CD8-positive, alpha-beta memory T cell (primary cell): ENCODE measurements at places on chromosomes 11 and 22. TPM values are rescaled to one million over a fixed set of nuclear protein-coding genes. Genes with fewer than 3 reads are reported as not detected.
A peak's percentile ranks its signal among the peaks of the same experiment; 100 is the strongest.

DNA sequence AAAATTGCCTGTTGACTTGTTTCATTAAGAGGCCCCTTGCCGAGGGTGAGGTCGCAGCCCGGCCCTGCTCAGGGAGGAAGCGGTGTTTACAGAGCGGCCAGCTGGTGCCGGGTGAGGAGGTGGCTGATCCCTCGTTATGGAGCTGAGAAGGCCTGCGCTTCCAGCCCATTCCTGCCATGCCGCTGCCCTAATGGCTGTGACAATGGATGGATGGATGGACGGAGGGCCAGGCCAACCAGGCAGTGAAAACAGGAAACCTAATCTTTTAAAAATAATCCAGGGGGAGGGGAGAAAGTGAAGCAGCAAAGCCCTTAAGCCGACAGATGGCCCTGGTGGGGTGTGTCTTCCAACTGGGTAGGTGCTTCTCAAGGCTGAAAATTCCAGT, 38.5 kb downstream of the BCR start:
- peak overlapping the region; percentile 64 for H3K27ac ChIP-seq
- H3K27me3 ChIP-seq: no peaks in the 10 kb centered on the region
- peak overlapping the region; percentile 30 for H3K4me3 ChIP-seq

- no peak overlapping the region for H3K4me3 ChIP-seq
- H3K4me1 ChIP-seq: no peaks in the 10 kb centered on the region
- no peaks in the 10 kb centered on the region for H3K27me3 ChIP-seq
- DNase-seq: no peak
- H3K27ac ChIP-seq: no peak overlapping the region
- H3K36me3 ChIP-seq: no peaks in the 10 kb centered on the region
These were observed 44.2 kb upstream of the LINC01488 start for GRCh38 chr11:69437001-69437875.

GRCh38 chr11:122749005-122749687, 89.2 kb upstream of the CRTAM start:
- no peak overlapping the region for H3K27ac ChIP-seq
- H3K4me1 ChIP-seq: peaks cover 67% of the 10 kb centered on the region
- DNase-seq: no peak
- no peak overlapping the region for H3K4me3 ChIP-seq
- no peaks in the 10 kb centered on the region for H3K27me3 ChIP-seq

DNA sequence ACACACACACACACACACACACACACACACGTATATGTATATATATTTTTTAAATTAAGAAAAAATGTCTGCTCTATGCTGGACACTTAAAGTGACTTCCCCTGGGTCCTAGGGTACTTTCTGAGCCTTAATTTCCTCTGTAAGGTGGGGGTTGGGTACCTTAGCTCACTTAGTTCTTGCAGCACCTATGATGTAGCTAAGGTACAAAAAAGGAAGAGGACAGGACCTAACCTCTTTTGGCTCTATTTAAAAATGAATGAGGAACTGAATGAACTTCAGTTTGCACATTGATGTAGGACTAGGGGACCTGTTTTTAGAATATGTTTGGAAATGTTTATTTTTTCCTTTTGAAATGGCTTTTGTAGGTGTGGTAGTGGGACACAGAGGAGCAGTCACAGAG, 11.1 kb downstream of the SREBF2 start:
- H3K4me3 ChIP-seq: no peak overlapping the region
- no peak for DNase-seq
- H3K27me3 ChIP-seq: no peaks in the 10 kb centered on the region
- no peaks in the 10 kb centered on the region for H3K36me3 ChIP-seq
- H3K27ac ChIP-seq: no peak overlapping the region
- peaks cover 16% of the 10 kb centered on the region for H3K4me1 ChIP-seq

GRCh38 chr11:119843877-119844276, 114.9 kb upstream of the NECTIN1 start:
- no peak overlapping the region for H3K4me3 ChIP-seq
- H3K27ac ChIP-seq: no peak overlapping the region
- H3K4me1 ChIP-seq: no peaks in the 10 kb centered on the region
- H3K36me3 ChIP-seq: no peaks in the 10 kb centered on the region

- H3K36me3 ChIP-seq: no peaks in the 10 kb centered on the region
- no peak for DNase-seq
- no peak overlapping the region for H3K27ac ChIP-seq
- no peak overlapping the region for H3K4me3 ChIP-seq
- H3K27me3 ChIP-seq: no peaks in the 10 kb centered on the region
These were observed 7.1 kb upstream of the MUC15 start for GRCh38 chr11:26578998-26579661.

The ANO1 gene
- total RNA-seq: not detected

The EIF1AD gene
- 81.3 TPM for total RNA-seq

The CRACR2B gene
- 3.6 TPM for total RNA-seq

The ST14 gene
- total RNA-seq: 0.35 TPM

The DYNC2H1 gene
- 2.4 TPM for total RNA-seq

The KAT5 gene
- total RNA-seq: 87.1 TPM

The CABP2 gene
- not detected for total RNA-seq
